GM10248 (cell line): ENCODE measurements at places on chromosomes 6 and 20.

GRCh38 chr6:1377526-1377925 is 11.8 kb upstream of the FOXF2 start:
- no peak for DNase-seq

GRCh38 chr6:75101896-75102295 is 104.0 kb downstream of the COL12A1 start:
- DNase-seq = no peak

DNA sequence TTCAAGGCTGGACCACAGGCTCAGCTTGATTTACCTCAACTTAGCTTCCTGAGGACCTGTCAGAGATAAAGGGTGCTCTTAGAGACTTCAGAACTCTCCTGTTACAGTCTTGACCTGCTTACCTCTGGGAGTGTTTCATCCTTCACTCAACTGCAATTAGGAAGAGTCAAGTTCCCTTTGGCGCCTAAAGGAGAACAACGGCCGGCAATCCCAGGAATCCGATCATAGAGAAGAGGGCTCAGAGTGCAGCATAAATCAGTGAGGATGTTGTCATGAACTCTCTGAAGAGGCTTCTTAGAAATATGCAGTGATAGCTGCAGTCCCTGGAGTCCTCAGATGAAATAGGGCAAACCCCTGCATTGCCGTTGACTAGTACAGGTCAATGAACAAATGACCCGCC is 36.4 kb downstream of the LYRM2 start:
- no peak for DNase-seq

- DNase-seq = no peak
Observed at GRCh38 chr20:13913131-13913530, 77.3 kb downstream of the SEL1L2 start.

DNA sequence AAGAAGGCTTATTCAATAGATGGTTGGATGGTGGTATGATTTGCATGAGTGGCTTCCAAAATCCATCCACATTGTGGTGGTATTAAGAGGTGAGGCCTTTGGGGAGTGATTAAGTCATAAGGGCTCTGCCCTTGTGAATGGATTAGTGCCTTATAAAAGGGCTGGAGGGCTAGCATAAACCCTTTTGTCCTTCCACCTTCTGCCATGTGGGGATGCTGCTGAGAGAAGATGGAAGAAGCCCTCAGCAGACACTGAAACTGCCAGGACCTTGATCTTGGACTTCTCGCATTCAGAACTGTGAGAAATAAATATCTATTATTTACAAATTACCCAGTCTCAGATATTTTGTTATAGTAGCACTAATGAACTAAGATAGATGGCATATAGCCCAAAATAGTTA is 27.8 kb upstream of the SRPK1 start:
- DNase-seq = no peak

- no peak for DNase-seq
Observed at GRCh38 chr6:69732045-69732444, 64.8 kb downstream of the LMBRD1 start.

DNA sequence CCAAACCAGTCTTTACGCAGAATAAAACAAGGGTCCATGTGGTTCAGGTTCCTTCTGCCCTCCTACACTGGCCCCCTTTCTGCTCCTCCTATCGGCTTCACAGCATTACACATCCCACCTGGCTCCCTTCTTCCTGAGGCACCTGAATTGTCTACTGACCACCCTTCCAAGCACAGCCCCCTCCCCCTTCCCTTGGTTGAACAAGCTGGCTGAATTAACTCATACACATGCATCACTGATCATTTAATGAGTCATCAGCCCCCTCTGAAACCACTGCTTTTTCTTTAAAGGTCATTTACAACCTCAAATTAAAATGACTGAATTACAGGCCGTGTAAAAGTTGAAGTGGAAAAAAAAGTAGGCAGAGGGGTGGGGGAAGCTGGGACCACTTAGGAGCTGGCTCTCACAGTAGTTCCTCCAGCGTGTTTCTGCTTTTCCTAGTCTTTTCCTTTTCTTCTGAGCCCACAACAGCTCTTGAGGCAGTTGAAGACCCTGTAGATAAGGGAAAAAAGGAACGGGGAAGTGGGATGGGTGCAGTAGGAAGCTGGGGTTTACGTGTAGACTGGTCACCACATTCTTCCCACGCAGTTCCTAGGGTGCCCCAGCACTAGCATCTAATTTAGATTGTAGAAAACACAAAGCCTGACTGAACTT is 67.6 kb downstream of the FYN start:
- peak; percentile 43 for DNase-seq

GRCh38 chr20:39785252-39785917 is 823.2 kb downstream of the DHX35 start:
- no peak for DNase-seq

DNA sequence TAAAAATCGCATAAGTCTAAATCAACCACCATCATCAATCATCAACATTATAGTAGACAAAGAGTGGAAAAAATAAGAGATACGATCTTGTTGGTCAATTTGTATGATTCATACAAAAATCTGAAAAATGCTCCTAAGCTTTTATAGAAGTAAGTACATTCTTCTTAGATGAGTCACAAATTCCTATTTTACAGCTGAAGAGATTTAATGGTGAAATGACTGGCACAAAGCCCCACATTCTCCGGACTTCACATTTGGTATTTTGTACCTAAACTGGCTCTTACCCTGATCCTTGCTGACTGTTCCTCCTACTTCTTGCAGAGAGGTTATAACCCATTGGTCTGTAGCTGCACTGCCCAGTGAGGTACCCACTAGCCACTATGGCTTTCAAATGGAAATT is 29.9 kb upstream of the PREP start:
- DNase-seq = no peak

DNA sequence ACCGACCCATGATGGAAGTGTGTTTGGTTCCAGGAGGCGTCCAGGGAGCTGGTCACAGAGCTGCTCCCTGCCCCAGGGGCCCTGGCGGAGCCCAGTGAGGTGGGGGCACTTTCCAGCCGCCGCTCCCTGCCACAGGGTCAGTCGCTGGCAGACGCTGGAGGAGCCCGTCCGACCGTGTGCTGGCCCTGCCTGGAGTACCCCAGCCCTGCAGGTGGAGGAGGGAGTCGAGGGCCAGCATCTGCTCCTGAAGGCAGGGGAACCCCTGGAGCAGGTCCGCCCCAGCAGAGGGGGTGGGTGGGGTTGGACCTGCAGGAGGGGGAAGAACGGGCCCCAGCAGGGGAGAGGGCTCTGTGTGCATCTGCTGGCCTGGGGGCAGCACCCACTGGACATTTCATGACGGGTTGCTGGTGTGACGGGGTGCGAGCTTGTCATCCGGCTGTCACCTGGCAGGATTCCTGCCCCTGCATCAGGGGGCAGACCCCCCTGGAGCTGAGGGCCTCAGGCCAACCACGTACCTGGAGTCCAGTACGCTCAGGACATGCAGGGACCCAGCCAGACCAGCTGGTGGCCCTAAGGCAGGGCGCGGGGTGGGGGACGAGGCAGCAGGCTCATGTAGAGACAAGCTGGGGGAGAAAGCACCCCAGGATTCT is 32.3 kb upstream of the GATA5 start:
- no peak for DNase-seq

GRCh38 chr20:45503403-45503802 is 12.0 kb downstream of the SPINT3 start:
- no peak for DNase-seq

DNA sequence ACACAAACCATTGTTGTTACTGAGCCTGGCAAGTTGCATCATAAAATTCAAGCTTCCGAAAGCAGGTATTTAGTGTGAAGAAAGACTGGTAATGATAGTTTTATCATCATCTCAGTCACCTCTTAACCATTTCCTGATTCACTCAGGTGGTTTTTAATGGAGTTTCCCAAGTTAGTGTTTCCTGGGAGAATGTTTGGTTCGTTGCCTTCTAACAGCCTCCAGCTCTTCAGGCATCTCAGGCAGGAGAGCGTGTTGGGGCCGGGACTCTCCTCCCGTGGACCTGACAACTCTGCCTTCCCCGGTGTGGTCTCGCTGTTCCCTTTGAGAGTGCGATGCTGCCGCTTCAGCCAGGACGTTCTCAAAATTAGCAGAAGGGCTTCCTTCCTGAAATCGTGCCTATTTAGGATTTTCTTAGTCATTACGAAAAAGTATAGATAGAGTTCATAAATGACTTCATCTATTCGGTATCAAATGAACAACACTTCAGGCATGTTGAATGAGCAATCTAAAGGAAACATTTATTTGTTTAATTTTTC is 105.0 kb upstream of the QKI start:
- DNase-seq = no peak

DNA sequence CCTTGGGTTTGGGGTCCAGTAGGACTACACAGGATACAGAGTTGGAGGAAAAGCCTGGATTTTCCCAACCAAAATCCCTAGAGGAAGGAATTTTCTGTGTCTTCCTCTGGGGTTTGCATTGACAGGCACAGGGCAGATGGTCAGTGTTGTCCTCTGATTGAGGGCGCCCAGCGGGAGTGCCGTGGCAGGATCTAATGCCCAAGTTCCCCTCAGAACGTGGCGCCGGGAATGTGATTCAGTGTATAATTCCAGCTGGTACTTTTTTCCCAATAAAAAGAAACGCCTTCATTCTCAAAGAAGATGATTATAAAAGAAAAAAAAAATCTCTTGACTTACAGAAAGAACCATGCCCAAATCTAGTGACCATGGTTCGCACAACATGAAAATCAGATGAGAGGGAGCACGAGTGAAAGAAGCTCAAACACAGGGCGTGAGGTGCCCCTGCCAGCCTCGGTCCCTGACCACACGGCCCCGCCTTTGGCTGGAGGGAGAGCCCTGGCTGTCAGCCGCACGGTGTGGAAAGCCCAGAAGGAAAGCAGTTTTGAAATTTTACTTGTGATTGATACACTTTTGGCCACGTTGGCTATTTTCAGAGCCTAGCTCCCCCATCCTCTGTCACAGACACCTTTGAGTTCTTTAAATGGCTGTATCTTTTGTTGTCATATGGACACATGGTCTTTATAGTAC is 31.6 kb downstream of the VEGFA start:
- no peak for DNase-seq

GRCh38 chr20:47181056-47181862 is 175.2 kb downstream of the ZMYND8 start:
- DNase-seq = peak; percentile 57

DNA sequence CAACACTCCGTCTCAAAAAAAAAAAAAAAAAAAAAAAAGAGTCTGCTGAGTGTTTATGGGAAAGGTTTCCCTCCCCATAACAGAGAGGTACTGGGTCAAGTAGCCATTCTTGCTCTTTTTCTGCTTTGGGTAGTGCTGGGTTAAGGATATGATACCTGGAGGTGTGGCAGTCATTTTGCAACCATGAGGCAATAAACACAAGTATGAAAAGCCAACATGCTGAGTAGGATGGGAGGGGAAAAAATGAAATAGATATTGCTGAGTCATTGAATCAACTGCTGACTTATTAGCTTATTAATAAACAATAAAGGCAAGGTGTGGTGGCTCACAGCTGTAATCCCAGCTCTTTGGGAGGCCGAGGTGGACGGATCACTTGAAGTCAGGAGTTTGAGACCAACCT is 2.3 kb upstream of the TOMM34 start:
- DNase-seq = no peak

DNA sequence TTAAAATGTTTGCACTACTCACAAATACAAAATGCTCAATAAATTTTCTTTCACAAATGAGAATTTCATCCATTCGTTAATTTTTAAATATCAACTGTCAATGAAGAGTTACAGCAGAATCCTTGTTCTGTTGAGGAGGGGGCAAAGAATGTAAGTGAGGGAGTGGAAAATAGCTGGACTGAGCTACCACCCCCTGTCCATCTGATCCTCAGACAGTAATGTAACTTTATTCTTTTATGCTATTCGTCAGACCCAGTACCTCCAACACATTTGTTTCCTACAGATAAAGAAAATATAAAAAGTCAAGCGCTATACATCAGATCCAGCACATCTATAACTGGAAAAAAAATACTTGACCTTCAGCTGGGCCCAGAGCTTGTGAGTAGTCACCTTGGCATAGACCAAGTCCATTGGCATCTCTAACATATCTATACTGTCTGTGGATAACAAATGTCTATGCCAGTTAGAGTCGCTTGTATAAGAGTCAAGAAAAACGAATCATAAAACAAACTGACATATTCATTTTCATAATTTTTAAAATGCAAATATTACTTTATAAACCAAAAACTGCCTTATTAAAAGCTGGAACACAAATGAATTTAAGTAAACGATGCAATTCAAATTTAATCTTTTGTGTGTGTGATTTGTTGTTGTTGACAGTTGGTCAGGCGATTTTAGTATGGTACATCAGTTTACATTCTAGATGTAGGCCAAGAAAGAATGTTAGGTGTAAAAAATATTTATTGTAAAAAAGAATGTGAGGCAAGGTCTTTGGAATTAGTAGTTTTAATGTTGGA is 57.2 kb upstream of the HFE start:
- no peak for DNase-seq

GRCh38 chr20:18729231-18729825 is 84.3 kb upstream of the SCP2D1 start:
- DNase-seq = no peak

- no peak for DNase-seq
Observed at GRCh38 chr6:71299541-71300470, 11.2 kb downstream of the OGFRL1 start.

DNA sequence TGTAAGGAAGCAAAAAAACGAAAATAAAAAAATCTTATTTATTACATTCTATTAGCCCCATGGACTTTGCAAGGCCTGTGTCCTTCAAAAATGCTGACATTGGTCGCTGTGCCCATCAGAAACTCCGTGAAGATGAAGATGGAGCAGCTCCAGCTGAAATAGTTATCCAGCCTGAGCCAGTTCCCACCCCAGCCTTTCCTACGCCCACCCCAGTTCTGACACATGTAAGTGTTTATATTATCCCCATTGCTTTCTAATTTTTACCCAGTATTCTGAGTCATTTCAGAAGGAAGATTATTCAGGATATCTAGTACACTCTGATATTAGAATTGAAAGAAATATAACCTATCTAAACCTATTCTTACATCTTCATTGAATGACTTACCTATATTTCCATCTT is 217.7 kb downstream of the ARHGAP18 start:
- DNase-seq = no peak

DNA sequence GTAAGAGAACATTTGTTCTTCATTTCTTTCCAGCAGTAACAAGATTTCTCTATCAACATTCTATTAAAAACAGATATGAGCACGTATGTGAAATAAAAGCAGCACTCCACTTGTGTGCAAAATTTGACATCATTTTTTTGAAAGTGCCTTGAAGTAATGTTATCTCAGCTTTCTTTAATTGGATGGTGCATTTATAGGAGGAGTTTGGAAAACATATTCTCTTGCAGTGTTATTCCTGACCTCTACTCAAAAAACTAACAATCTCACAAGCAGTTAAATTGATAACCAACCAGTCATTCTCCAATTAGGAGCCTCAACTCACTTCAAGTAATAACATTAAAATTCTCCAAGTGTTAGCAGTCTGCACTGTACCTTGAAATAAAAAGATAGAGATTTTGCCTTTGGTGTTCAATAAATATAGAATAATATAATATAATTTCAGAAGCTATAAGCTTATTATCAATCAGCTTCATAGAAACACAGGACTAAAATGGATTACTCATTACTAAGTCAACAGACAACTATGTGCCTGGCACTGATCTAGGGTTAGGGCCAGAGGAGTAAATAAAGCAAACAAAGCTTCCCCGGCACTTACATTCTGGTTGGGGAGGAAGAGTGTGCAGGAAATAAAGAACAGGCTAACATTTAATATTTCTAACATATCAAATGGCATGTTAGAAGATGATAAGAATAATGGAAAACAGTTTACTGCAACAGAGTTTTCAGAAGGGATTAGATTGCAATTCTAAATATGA is 149.0 kb upstream of the SGK1 start:
- DNase-seq = no peak
